CD4-positive, alpha-beta T cell treated with Interleukin-15 for 1 hour (primary cell): ENCODE measurements at places on chromosomes 2 and 18.

GRCh38 chr2:176727696-176728095, 458.5 kb downstream of the MTX2 start:
- DNase-seq = no peak

- no peak for DNase-seq
Measured at GRCh38 chr2:12173271-12173942, 427.0 kb downstream of the LPIN1 start.

DNA sequence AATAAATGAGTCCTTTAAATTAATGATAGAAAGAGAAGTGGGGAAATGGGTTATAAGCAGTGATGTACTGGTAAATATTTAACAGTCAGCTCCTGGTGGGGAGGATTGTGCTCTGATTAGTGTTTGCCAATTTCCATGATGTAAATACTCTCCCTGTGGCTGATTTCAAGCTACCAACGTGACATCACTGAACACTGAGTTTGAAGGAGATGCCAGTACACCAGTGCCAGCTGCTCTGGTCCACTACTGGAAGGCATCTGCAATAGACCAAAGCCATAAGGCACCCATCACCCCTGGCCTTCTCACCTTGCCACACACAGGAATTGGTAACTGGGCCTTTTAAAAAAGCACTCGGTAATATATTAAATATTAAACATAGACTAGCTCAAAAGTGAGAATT, 77.7 kb downstream of the TGOLN2 start:
- DNase-seq = no peak

DNA sequence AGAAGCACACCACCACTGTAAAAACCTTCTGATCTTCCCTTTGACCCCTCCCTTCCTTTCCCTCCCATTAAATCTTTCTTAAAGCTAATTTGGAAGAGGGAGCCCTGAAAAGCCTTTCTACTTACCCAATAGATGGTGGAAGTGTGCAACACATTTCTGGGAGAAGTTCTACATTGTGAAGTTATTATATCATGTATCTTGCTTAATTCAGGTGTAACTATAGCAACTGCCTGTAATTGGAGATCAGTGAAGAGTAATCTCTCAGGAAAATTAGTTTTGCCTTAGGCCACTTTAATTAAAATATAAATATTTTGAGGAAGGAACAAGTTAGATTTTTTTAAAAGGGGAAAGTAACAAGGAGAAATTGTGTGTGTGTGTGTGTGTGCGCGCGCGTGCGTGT, 266.0 kb downstream of the SH3BP4 start:
- no peak for DNase-seq

GRCh38 chr2:54042897-54043620, 72.3 kb upstream of the PSME4 start:
- no peak for DNase-seq
